ENCODE measurements at places on chromosomes 1 and 21. TPM values are rescaled to one million over a fixed set of nuclear protein-coding genes. Genes with fewer than 3 reads are reported as not detected.

Gene OR2L13
- total RNA-seq = not detected

Gene GON4L
- 42.6 TPM for total RNA-seq

Gene KRTAP26-1
- total RNA-seq = not detected

Gene KRTAP19-1
- not detected for total RNA-seq

Gene HPDL
- total RNA-seq = 32.9 TPM

Gene ZNF672
- 37.2 TPM for total RNA-seq

Measured in activated T-cell treated with anti-CD3 and anti-CD28 coated beads, Interleukin-2, amount 50 U/mL, for 4 hours (primary cell).